GM23338 (cell line): ENCODE measurements at places on chromosomes 2 and 18. TPM values are rescaled to one million over a fixed set of nuclear protein-coding genes. Genes with fewer than 3 reads are reported as not detected.

- DNase-seq = peak; percentile 67
These were observed 33.5 kb upstream of the CRIM1 start for GRCh38 chr2:36322108-36322507.

DNA sequence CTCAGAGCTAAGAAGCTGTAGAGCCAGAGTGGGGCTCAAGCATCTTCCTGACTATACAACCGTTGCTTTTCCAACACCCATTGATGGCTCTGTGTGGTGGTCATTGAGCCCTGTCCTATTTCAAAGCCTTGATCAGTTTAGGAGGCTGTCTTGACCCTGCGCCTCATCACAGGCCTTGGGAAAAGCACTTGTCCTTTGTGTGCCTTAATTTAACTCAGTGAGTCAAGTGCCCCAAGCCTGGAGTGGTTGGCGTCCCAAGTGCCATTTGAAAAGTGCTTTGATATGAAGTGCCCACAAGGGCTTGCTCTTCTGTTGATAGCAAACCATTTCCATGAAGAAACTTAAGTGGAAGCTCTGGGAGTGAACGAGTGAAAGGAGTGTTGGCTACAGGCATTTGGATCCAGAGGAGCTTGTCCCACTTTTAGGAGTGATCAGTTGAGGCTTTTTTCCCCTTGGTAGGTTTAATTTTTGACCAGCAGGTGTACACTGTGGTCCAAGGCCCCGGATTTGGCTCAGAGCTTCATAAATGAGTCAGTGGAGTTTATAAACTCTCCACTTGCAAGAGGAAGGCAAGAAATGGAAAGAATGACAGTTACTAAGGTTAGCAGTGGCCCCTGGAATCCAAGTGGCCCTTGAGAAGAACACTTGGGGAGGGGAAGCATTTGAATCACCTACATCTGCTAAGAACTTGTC, 50.3 kb downstream of the ACTR2 start:
- DNase-seq = no peak

The KCNS3 gene
- total RNA-seq = 62.4 and 80.0 TPM in 2 replicates

DNA sequence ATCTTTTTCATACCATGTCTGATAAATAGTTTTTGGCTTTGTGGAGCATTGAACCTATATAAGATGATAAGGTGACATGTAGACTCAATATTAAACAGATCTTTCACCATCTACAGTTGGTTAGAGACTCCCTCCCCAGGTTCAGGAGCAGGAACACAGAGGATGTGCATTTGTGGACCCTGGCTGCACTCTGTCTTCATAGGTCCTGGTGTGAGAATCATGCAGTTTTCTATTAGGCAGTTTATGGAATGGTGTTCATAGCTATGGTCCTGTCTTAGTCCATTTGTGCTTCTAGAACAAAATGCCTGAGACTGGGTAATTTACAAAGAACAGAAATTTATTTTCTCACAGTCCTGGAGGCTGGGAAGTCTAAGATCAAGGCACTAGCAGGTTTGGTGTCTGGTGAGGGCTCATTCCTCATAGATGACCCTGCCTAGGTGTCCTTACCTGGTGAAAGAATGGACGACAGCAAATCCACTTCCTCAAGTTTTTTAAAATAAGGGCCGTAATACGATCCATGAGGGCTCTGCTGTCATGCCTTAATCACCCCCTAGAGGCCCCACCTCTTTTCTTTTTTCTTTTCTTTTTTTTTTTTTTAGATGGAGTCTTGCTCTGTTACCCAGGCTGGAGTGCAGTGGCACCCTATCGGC, 35.3 kb upstream of the FAM98A start:
- peak; percentile 49 for DNase-seq

GRCh38 chr2:66836851-66837250, 401.9 kb downstream of the MEIS1 start:
- no peak for DNase-seq

- peak; percentile 30 for DNase-seq
These were observed 357.3 kb downstream of the HRH4 start for GRCh38 chr18:24817587-24818371.

The MYO7B gene
- not detected in 2 replicates for total RNA-seq

GRCh38 chr18:32301361-32301760, 111.5 kb downstream of the MEP1B start:
- no peak for DNase-seq

DNA sequence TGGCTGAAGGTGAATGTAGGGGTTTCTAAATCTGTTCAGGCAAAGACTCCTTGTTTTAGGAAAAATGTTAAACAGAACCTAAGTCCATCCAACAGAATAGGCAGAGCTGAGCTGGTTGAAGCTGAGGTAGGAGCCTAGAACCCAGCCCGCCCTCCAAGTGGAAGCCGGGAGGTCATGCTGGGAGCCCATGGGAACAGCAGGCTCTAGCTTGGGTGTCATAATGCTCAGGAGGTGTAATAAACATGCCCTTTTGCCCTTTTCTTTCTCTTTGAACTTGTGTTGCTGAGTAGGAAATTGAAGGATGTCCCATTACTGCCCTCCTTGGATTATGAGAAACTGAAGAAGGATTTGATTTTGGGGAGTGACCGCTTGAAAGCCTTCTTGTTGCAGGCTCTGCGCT, 60.3 kb downstream of the ARMC9 start:
- DNase-seq = no peak

GRCh38 chr18:25053466-25053865, 298.5 kb downstream of the ZNF521 start:
- no peak for DNase-seq

The CNDP1 gene
- total RNA-seq = 0.03 TPM in 1 of 2 replicates, not detected in the other

The SKOR2 gene
- total RNA-seq = 0.42 TPM in 1 of 2 replicates, not detected in the other
